NCI-H460 (cell line): ENCODE measurements at places on chromosomes 1 and 21. TPM values are rescaled to one million over a fixed set of nuclear protein-coding genes. Genes with fewer than 3 reads are reported as not detected.

Gene SLAMF6
- total RNA-seq: not detected in 2 replicates

GRCh38 chr1:165144757-165145397 is 211.6 kb downstream of the LMX1A start:
- DNase-seq: peak; percentile 67

- no peak for DNase-seq
Observed at GRCh38 chr21:15804247-15805005, 74.6 kb downstream of the USP25 start.

GRCh38 chr1:228101994-228102790 is 933 bp downstream of the C1orf35 start:
- no peak for DNase-seq

DNA sequence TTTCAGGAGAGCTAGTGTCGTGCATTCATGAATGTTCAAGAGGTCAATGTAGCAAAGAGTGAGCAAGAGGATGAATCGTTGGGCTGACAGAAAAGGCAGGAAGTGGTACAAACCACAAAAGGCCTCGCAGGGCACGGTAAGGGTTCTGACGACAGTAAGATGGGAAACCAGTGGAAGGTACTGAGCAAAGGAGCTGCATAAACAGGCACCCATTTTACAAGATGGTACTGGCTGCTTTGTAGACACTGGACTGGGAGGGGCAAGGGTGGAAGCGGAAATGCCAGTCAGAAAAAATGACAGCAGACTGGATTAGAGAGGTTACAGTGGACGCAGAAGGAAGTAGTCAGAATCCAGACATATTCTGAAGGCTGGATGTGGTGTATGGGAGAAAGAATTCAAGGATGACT is 123.5 kb downstream of the PTPN14 start:
- peak; percentile 88 for DNase-seq

DNA sequence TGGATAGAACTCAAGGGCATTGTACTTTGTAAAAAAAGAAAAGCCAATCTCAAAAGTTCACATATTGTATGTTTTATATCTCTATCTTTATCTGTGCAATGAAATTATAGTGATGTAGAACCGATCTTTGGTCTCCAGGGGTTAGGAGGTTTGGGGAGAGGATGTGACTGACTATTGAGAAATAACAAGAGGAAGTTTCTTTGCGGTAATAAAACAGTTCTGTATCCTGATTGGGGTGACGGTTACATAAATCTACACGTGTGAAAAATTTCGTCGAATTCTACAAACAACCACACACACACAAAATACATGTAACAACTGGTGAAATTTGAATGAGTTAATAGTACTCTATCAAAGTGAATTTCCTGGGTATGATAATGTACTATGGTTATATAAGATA is 10.6 kb upstream of the OR2T33 start:
- no peak for DNase-seq

DNA sequence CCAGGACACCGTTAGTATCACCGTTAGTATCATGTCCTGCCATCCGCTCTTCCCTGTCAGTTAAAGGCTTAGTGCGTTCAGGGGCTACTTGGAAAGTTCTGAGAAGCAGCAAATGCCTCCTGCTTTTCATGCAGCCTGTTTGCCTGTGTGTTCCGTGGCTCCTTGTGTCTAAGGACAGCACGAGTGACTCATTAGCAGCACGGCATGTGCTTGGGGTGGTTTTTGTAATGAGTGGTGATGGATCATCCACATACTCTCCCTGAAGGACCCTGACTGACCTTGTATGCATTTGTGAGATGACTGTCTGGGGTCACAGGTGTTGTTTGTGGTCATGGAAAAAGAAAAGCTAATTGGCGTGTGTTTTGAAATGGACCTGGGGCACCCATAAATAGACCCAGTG is 221.9 kb downstream of the PBX1 start:
- DNase-seq: no peak

DNA sequence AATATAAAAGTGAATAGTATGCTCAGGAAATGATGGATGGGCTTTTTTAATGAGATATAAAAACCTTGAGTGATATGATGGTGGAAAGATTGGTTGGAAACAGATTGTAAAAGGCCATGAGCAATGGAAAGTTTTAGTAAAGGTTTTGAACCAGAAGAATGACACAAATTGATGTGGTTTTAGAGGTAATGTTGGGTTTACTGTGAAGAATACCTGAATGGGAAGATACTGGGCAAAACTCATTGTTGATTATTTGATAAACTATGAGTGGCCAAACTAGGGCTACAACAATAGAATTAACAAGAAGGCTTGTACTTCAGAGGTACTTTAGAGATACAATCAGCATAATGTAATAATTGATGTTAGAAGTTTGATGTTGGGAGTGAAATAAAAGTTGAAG is 108.5 kb downstream of the PTGS2 start:
- no peak for DNase-seq
